ENCODE measurements at places on chromosomes 5 and 9.

DNA sequence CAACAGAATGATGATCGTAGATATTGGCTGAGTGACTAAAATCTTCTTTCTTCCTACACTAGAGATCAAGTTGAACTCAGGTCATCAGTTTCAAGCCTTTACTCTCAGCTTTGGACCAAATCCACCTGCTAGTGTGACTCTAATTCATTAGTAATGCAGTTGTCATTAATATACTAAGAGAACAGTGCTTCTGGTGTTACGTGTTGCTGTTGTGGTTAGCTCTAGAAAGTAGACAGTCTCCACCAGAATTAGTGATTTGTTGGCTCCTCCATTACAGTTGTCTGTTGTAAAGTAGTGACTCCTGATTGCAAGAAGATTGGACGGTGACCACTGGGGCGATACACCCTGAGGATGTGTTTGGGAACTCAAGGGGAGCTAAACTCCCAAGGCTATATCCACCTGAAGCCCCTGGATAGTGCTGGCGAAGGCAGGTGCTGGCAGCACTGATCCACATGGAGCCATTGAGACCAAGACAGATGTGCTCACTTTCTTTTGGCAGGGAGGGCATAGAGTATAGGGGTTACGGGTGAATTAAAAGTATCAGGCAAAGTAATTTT lies 3.1 kb downstream of the CAMK4 start:
- DNase-seq: no peak

- no peak for DNase-seq
Observed at GRCh38 chr5:56251440-56251839, 18.3 kb upstream of the ANKRD55 start.

DNA sequence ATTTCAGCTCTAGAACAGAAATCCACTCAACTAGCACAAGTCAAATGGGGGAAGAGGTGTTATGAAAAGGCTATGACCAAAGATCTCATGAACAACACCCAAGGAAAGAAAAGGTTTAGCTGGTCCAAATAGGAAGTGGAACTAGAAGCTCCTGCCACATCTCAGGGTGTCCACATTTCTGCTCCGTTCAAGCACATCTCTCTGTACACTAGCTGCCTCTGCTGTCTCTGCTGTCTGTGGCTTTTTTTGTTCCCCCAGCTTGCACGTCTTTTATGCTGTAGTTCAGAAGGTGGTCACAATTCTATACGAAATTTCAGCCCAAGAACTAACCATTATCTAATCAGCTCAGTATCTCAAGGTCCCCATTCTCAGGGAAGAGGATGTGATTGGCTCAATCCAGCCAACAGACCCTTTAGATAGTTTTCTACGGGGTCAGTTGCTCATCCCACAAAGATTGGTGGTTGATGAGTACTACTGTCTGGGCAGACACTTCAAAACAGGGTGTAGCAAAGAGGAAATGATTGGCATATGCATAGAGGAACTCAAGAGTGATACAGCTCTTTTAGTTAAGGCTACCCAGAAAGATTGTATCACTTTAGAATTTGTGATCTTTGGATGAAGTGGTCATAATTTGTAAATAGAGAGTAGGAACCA lies 44.0 kb downstream of the FANCC start:
- DNase-seq: no peak

DNA sequence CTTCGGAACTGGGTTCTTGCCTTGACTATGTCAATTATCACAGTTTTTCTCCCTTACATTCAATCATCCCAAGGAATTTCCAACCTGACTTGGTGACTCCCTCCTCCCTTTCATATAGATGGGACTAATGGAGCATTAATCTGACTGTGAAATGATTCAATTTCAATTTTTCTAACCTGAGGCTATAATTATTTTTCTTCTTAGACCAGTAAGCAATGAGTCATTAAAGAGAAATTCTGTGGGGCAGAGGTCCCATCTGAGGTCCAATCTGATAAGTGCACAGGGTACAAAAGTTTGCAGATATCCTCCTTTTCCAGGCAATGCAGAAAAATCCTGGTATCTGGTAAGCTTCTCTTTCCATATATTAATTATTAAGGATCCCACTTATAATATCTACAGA lies 18.9 kb downstream of the PDE4D start:
- no peak for DNase-seq

- no peak for DNase-seq
Observed at GRCh38 chr9:129597355-129598088, 23.4 kb downstream of the C9orf50 start.

- DNase-seq: no peak
Observed at GRCh38 chr5:3592298-3592697, 3.3 kb upstream of the IRX1 start.
